Erythroblast (primary cell): ENCODE measurements at places on chromosomes 5 and 9.
A peak's percentile ranks its signal among the peaks of the same experiment; 100 is the strongest.

DNA sequence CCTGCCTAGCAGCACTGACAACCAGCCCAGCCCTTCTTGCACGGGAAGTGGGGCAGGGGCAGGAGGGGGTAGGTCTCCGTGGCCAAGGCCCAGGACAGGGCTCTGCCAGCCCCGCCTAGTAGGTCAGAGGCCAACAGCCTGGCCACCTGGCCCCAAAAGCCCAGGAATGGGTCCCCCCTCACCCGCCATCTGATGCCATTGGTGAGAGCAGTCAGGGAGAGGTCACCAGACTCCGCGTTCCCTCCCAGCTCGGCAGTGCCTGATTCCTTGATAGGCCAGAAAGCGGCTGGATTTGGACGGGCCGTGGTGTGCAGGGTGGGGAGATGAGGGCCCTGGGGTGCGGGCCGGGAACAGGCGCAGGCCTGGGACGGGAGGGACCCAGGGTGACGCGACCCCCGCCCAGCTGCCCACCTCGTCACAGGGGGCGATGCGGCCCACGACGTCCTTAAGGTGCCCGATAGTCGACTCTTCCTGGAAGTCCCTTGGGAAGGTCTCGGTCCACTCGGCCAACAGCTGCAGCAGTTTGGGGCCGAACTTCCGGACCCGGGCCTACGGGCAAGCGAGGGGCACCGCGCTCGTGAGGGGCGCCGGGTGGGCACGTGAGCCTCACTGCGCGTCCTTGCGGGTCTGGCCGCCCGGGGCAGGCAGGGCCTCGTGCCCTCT lies 64.5 kb upstream of the RNF130 start:
- no peak for DNase-seq

- DNase-seq = no peak
These were observed 700.3 kb upstream of the TYRP1 start for GRCh38 chr9:11992866-11993265.

GRCh38 chr9:33187519-33188218 lies 20.5 kb upstream of the B4GALT1 start:
- no peak for DNase-seq

DNA sequence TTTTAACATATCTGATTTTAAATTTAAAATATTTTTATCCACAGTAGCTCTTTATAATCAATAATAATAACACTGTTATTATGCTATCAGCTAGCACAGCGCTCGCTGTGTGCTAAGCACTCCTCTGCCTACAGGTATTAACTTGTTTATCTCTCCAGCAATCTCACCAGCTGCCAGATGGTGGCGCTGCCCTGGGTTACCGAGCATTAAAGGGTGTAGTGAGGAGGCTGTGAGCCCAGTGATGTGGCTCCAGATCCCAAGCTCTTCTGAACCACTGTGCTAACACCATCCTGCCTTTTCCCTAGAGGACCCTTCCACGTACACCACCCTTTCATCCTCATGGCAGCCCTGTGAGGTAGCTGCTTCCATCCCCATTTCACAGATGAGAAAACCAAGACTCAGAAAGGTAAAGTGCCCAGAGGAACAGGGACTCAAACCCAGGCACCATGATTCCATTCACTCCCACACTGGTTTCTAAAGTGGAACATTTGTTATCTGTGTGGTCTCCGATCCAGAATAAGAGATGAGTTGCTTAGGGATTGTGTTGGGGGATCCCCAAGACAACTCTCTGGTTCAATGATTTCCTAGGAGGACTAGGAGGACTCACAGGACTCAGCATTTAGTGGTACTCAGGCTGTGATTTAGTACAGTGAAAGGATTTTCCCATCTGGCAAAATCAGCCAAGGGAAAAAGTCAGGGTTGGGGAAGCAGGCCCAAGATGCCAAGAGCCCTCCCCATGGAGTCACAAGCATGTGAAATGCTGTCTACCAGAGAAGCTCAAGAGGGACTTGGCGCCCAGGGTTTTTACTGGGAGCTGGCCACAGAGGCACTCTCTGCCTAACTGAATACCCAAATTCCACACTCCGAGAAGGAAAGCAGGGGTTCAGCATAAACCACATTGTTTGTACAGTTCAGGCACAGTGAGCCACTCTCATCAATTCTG lies 7.0 kb downstream of the IGFBPL1 start:
- DNase-seq = peak; percentile 65

GRCh38 chr5:149747141-149747832 lies 17.2 kb downstream of the PPARGC1B start:
- no peak for DNase-seq

DNA sequence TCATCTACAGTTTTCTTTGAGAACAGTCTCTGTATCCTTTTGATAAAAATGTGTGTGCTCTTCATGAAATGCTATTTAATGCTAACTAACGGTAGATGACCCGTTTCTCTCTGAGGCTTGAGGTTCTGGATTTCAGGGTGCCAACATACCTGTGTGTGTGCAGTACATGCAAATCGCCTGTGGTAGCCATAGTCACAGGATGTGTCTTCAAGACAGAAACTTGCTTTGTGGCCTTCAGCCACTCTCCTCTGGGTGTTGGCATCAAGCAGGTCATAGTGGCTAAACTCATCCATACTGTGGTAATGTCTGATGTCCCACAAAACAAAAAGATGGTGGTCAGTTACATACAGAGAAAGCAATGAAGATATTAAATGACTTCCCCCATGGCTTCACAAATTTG lies 4.2 kb downstream of the LOX start:
- DNase-seq = no peak

GRCh38 chr5:131212471-131213021 lies 41.8 kb downstream of the LYRM7 start:
- no peak for DNase-seq

GRCh38 chr5:3899093-3899492 lies 303.5 kb downstream of the IRX1 start:
- no peak for DNase-seq

- no peak for DNase-seq
These were observed 18.5 kb downstream of the PAEP start for GRCh38 chr9:135579889-135580660.

DNA sequence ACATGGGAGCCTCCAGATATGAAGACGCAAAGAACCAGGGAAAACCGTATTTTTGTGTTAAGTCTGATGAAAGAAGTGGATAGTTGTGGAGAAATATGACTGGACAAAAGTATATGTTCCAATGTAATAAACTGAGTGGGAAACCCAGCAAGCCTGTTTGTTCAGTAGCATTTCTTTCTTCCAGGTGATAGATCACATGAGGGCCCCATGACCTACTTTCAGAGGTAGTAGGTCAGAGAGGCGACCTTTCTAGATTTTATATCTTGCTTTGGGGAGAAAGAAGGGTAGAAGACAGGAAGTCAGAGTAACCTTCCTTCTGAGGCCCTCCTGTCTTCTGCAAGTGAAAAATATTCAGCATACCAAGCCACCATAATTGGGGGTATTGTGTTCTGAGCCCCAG lies 31.5 kb downstream of the CCDC171 start:
- DNase-seq = no peak

DNA sequence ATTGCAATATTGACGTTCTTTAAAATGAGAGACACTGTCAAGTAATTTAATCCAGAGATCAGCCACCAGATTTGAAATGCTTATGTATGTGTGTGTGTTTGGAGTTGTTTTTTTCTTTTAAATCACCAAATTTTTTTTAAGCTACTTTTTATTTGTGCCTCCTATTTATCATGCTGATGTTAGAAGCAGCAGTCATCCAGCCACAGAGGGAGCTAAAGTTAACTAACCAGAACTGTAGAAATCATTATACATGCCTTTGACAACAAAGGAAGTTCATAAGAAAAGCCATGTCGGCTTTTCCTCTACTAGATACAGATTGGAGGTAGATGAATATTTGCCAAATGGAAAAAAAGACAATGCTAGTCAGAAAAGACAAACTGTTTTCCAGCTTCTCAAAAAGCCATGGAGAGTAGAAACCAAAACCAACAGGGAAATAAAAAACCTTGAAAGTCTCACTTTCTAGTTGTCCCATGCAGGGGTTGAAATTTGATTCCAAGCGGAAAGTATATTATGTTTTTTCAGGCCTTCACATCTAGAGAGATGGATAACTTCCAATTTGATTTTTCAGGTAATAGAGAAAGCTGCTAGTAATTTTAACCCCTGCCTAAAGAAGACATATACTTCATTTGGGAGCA lies 4.5 kb downstream of the PURA start:
- DNase-seq = no peak

DNA sequence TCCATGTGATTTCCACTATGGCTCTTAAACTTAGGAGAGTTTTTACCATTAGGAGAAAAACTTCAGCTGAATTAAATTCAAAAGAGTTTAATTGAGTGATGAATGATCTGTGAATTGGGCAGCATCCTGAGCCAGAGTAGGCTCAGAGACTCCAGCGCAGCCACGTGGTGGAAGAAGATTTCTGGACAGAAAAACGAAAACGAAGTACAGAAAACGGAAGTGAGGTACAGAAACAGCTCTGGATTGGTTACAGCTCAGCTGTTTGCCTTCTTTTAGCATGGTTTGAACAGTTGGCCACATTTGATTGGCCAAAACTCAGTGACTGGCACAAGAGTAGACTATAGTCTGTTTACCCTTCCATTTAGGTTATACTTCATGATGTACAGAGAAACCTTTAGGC lies 69.2 kb upstream of the PLPP1 start:
- no peak for DNase-seq

GRCh38 chr9:16029796-16030363 lies 477.0 kb downstream of the CCDC171 start:
- no peak for DNase-seq

DNA sequence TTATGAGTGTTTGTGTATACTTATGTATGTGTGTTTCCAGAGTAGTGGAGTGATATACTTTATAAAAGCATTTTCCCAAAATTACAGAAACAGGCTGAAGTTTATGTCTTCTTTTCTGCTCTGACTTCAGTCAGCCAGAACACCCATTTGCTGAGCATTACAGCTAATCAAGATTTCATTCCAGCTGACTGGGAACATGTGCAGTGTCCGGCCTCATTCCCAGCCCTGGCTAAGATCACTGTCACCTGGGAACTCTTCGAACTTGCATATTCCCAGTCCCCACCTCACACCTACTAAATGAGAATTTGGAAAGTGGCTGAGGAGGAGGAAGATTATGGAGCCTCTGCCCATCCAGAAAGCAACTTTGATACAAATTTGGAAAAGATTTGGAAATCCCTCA lies 90.8 kb upstream of the PRRC1 start:
- DNase-seq = no peak

DNA sequence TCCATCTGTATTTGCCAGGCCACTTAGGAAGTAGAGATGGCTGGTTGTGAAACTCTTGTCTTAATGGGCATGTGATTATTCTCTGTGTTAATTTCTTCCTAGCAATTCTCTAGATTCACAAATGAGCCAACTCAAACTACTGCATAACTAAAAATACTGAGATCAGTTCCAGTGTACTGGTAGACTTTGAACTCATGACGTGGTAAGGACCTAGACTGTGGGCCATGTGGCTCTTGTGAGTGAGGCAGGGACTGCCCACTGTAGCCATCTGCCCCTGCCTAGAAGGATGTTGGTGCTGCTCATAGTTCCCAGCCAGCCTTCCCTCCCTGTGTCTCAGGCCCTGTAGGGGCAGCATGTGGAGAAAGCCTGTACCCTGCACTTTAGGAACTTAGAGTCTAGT lies 47.4 kb downstream of the CYSTM1 start:
- no peak for DNase-seq

DNA sequence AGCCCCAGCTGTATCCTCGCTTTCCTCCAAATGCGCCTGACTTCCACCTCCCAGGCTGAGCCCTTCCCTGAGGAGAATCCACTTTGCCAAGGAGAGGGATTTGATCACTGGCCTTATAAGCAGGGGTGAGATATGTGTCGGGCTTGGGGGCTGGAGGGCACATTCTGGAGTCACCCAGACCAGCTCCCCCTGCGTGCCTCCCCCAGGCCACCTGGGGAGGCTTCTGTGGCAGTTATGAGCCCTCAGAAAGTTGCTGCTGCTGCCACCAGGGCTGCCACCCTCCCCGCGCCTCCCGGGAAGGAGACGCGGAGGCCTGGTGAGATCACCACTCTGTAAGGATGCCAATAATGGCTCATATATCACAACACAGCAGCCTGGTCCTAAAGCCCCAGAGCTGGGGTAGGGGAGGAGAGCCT lies 211.5 kb downstream of the PAPPA start:
- no peak for DNase-seq

GRCh38 chr9:134314039-134314949 lies 12.0 kb upstream of the RXRA start:
- DNase-seq = no peak

GRCh38 chr9:72599874-72600534 lies 78.6 kb downstream of the TMC1 start:
- DNase-seq = peak; percentile 7

DNA sequence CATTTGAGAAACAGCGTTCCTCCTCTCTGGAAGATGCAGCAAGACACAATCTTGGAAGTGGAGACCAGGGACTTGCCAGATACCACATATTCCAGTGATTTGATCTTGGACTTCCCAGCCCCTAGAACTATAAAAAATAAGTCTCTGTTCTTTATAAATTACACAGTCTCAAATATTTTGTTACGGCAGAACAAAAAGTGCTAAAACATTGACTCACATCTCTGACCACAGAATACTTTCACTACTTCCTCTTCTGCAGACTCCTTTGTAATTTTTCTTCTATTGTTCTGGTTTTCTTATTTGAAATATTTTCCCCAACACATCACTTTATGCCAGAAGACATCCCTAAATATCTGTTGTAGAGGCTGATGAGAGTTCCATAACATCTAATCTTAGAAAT lies 706.1 kb upstream of the CDH18 start:
- DNase-seq = no peak

- DNase-seq = no peak
These were observed 760.6 kb downstream of the IRX1 start for GRCh38 chr5:4356201-4356600.

DNA sequence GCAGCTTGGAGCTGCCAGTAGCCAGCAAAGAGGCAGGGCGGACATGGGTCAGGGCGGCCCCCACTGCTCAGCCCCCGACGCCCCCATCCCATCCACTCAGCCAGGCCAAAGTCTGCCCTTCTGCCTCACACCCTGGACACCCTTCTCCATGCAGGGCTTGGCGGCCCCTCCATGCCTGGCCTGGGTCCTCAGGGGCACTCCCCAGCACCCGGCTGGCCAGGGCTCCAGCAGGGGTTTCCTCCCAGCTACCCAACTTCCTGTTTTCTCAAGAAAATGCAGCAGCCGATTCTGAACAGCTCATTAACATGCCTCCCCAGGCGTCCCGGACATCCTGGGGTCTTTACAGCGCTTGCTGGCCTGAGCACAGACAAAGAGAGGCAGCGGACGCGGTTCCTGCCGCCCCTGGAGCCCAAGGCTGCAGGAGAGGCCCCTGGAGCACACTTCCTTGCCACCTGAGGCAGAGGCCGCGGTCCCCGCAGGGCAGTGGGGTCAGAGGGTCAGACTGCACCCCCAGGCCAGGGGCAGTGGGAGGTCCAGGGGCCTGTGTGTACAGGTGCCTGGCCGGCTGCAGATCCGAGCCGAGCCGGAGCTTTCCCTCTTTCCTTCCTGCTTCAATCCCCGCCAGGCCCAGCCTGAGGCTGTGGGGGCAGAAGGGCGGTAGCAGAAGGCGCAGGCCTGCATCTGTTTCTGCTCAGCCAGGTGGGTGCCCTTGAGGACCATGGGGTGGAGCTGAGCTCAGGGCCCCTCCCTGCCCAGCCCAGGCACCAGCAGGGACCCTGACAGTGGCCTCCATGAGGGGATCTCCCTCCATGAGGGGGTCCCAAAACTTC lies 18.7 kb upstream of the NRARP start:
- no peak for DNase-seq

GRCh38 chr5:135594416-135594960 lies 15.7 kb upstream of the CXCL14 start:
- DNase-seq = no peak

GRCh38 chr5:81316571-81316970 lies 15.2 kb downstream of the ZCCHC9 start:
- no peak for DNase-seq
